ENCODE measurements at places on chromosomes 12 and 14.

- no peak for DNase-seq
These were observed 34.2 kb upstream of the GCH1 start for GRCh38 chr14:54936816-54937215.

- DNase-seq, result no peak
These were observed 148.0 kb upstream of the BMP4 start for GRCh38 chr14:54104601-54105145.

GRCh38 chr14:85948153-85948552 lies 418.2 kb downstream of the FLRT2 start:
- no peak for DNase-seq

DNA sequence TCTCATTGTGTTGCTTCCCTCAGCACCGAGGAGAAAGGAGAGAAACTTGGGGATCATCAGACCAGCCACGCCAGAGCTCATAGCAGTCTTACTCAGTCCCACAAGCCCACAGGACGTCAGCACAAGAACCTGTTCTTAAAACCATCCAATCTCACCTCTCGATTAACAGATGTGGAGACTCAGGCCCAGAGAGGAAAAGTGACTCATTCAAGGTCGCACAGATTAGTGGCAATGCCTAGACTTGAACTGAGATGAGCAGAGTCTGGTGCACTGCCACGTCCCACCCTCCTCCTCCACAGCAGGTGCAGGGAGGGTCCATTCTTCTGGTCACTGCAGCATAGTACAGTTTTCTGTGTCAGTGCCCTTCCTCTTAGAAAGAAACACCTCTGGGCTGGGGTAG lies 154.9 kb upstream of the PZP start:
- no peak for DNase-seq

- DNase-seq, result no peak
These were observed 198.6 kb downstream of the ESR2 start for GRCh38 chr14:64095620-64096019.

DNA sequence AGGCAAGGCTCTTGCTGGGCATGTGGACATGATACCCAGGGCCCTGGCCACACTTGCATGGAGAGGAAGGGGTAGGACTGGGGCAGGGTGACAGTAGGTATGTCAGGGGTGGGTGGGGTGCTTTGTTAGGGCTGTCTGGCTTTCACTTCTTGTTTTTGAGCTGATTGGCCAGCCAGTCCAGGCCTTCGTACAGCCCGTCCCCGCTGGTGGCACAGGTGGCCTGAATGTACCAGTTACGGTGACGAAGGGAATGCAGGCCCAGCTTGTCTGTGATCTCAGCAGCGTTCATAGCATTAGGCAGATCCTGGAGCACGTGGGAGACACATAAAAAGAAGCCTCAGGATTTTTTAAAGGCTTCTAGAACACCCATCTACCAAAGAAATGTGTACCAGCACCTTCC lies 13.5 kb upstream of the FKBP11 start:
- DNase-seq, result no peak

DNA sequence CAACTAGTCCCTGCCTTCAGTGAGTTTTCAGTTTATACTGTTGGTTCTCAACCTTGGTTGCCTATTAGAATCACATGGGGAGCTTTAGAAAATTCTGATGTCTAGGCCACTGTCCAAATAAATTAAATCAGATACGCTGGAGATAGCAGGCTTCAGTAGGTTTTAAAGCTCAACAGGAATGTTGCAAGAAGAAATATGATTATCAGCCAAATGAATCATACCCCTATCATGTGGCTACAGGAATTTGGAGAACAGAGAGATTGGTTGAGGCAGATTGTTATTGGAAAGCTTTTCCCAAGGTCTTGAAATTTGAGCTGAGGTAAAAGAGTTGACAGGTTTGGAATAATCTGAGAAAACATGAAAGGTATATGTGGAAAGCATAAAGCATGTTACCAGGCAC lies 125.3 kb downstream of the WIF1 start:
- DNase-seq, result no peak

- no peak for DNase-seq
These were observed 279.6 kb downstream of the PRKD1 start for GRCh38 chr14:29648045-29648444.

DNA sequence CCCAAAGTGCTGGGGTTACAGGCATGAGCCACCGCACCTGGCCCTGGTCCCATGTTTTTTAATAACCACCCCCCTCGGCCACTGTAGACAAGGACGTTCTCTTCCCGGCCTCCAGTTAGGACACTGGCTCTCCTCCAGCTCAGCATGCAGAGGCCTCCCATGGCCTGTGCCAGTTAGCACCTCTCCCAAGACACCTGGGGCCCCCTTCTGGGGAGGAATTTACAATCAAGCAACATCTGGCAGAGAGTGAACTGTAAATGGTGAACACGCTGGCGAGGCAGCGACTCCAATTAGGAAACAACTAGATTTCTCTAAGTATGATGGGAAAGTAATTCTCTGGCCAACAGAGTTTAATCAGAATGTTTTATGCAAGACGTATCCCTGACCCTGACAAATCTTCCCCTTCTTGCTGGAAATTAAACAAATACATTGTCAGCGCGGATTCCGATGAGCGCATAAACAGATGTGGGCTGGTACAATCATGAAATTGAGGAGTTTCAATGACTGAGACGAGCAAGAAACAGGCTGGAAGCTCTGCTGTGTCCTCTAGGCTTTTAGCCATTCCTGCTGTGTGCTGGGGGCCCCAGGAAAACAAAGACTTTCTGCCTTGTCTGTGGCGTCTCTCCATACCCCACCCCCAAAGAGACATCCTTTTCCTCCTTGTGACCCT lies 61.7 kb upstream of the DLK1 start:
- DNase-seq, result no peak

GRCh38 chr14:63039866-63040265 lies 5.4 kb downstream of the KCNH5 start:
- peak; percentile 21 for DNase-seq

- DNase-seq, result no peak
These were observed 240.9 kb downstream of the DPF3 start for GRCh38 chr14:72653026-72653425.

- no peak for DNase-seq
These were observed 120.7 kb upstream of the SLC38A2 start for GRCh38 chr12:46493150-46493833.

DNA sequence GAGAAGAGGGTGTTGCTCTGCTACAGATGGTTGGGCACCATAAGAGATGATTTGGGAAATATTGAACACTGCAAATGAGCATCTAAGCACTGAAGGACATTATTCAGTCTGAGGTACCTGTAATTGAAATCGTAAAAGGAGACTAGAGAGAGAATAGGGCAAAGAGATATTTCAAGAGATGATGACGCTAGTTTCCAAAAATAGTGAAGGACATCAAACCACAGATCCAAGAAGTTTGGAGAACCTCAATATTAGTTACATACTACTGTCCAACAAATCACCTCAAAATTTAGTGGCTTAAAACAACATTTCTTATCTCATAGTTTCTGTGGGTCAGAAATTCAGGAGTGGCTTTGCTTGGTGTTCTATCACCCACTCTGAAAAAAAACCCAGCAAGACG lies 4.5 kb upstream of the MBIP start:
- DNase-seq, result no peak

DNA sequence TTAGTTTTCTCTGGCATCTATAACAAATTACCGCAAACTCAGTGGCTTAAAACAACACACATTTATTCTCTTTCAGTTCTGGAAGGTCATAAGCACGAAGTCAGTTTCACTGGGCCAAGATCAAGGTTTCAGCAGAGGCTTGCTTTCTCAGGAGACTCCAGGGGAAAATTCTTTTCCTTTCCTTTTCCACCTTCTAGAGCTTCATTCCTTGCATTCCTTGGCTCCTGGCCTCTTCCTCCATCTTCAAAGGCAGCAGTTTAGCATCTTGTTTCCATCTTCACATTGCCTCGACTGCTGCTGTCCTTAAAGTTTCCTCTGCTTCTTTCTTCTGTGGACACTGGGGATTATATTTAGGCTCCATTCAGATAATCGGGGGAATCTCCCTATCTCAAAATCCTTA lies 106.1 kb downstream of the PDE3A start:
- no peak for DNase-seq

GRCh38 chr12:70724444-70724843 lies 87.2 kb upstream of the PTPRB start:
- no peak for DNase-seq

- no peak for DNase-seq
These were observed 22.3 kb downstream of the OTOGL start for GRCh38 chr12:80121661-80122060.

DNA sequence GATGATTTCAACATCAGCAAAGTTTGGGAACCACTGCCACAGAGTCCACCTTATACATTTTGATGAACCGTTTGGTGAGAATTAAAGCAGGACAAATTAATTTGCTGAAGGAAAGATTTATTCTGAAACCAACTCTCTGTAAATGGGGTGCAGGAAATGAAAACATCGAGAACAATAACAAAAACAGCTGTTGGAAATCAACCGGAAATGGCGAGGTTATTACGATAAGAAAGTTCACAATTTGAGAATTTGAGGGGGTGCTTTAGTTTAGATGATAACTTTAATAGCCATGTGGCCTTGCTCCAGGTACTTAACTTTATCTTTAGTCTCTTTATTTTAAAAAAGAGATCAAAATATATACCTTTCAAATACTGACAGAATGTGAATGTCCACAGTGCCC lies 56.7 kb downstream of the KCNJ8 start:
- DNase-seq, result no peak

GRCh38 chr14:97724265-97724731 lies 927.1 kb downstream of the VRK1 start:
- no peak for DNase-seq

- no peak for DNase-seq
These were observed 139.4 kb upstream of the KRR1 start for GRCh38 chr12:75650595-75651341.

DNA sequence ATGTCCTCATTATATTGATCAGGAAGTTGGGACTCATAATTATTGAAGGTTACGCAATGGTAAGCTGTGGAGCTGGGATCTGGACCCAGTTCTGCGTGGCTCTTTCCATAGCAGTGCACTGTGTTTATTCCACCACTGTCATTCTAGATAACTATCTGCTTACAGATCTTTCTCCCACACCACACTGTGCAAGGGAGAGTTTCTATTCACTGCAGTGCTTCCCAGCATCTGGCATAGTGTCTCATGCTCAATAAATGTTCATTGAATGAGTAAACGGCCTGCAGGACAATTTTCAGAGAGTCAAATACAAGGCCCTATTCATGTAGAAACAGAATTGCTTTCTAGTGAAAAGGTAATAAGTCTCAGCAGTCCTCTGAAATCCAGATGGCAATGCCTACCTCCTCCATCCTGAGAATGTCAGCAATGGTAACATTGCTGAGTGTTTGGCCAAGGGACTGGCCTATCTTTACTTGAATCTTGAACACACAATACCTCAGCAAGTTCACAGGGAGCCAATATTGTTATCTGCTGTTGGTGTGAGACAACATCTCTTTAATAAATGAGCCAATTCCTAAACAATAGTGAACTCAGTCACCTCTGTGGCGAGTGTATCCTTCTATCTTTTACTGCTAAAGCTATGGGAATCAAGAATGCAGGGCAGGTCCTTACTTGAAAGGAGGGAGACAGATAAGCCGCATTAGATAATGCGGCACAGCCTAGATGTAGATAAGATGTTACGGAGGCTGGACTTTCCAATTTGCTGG lies 332.4 kb upstream of the PRICKLE1 start:
- no peak for DNase-seq

DNA sequence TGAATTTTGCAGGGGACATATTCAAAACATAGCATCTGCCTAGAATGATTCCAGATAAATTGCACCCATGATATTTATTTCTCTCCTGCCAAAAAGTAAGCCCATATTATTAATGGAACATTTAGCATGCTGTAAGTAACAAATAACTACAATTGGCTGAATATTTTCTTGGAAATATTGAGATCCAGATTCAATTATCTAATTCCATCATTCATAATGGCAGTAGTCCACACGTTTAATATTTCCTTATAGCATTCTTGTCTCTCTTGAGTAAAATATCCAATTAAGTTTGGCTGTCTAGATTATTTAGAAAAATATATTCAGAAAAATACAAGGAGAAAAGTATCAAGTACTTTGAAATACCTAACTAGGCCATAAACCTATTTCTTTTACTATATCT lies 157.5 kb downstream of the FLRT2 start:
- DNase-seq, result no peak

DNA sequence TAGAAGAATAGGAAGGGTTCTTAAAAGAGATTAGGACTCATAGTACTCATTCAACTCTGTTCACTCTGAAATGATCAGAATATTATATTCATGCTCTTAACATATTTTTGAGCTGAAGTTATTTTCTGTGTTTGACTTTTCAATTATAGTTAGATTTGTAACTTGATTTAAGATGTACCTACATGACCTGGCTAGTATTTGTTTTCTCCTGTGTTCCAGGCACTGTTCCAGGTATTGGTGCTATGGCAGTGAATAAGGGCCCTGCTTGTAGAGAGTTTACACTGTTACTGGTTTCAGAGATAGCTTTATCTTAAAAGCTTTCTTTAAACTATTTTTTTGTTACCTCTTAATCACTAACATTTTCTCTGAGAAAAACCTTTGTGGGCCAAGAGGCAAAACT lies 19.1 kb upstream of the SLC17A8 start:
- no peak for DNase-seq

DNA sequence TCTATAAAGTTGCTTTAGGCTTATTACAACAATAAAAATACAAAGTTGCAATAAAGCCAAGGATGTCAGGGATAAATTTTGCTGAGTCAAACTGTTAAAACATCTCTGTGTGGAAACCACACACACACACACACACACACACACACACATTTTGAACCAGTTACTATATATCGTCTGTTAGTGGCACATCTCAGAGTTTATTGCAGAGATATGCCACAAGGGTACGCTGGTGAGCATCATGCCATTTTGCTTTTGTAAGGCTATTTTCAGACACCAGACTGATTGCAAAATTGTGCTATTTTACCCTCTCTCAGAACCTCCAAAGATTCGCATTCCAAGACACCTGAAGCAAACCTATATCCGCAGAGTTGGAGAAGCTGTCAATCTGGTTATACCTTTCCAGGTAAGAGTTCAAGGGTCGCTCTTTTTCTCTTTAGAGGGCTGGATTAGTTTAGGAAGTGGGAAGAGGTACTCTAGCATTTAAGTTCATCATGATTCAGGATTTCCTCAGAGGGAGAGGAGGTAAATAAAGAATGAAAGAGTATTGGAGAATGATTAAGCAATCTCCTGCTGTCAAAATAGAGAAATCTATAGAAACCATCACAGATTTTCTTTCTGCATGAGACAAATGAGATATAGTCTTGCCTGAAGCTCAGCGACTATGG lies 27.3 kb upstream of the CHPT1 start:
- DNase-seq, result no peak

DNA sequence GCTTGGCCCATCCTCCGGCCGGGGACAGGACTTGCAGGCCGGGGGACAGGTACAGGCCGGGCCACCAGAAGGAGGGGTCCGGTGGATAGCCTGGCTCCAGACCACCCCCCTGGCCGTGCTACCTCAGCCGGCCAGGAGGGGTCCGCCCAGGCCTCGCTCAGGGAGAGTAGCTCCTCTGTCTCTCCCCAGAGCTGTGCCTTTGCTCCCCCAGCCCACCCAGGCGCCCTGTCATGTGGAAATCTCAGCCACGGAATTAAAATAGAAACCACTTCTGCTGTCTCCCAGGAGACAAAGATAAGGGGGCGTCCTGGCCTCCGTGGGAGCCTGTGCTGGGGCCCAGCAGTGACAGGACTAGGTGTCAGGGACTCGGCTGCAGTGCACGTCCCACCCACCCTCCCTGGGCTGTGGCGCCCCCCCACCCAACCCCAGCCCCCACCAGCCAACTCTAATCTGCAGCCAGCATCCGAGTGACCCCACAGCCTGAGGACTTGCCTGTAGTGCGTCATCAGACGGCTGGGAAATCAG lies 3.3 kb upstream of the CRIP2 start:
- DNase-seq, result no peak

- no peak for DNase-seq
These were observed 193.3 kb downstream of the ANO4 start for GRCh38 chr12:100987552-100988521.

GRCh38 chr12:80268924-80269749 lies 169.8 kb downstream of the OTOGL start:
- DNase-seq, result no peak
